Brain (organoid and tissue), 16 donors: ENCODE measurements at places on chromosomes 6 and 20. TPM values are rescaled to one million over a fixed set of nuclear protein-coding genes. Genes with fewer than 3 reads are reported as not detected.

GRCh38 chr6:129608886-129609537 lies 101.0 kb downstream of the ARHGAP18 start:
- DNase-seq = no peak

- peak; percentile 75 for DNase-seq
These were observed 2.6 kb downstream of the EPHA7 start for GRCh38 chr6:93416571-93417420.

DNA sequence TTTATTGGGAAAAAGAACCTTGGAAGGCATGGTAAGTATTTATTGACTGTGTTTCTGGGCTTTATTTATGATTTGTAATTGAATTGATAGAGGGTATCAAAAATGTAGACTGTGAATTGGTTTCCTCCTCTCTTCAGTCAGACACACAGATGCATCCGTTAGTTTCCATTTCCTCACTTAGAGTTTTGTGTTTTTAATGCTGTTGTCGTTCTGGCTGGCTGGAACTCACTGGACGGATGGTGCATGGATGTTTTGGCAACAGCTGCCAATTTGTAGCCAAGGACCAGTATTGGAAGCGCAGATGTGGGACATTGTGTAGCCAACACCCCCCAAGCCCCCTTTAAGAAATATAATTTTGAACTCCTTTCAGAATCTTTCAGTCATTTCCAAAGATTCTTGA lies 134.5 kb downstream of the JARID2 start:
- no peak for DNase-seq

- no peak for DNase-seq
These were observed 643 bp downstream of the SLA2 start for GRCh38 chr20:36645353-36645752.

DNA sequence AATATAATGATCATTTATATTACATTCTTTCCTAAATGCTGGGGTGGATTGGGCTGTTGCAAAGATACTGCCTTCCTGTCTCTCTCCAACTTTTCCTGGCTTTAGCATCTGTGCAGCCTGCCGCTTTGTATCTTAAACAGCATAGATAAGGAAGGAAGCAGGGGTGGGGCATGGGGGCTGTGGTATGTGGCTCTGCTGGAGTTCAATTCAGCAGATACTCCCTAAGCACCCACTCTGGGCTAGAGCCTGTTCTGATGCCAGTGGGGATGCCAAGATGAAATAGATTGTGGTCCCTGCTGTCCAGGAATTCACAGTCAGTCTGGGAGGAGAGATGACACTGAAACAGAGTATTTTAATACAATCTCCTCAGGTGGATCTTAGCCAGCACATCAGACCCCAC lies 56.8 kb downstream of the EIF2S2 start:
- DNase-seq = no peak

- no peak for DNase-seq
These were observed 13.8 kb downstream of the BMP7 start for GRCh38 chr20:57252559-57253162.

DNA sequence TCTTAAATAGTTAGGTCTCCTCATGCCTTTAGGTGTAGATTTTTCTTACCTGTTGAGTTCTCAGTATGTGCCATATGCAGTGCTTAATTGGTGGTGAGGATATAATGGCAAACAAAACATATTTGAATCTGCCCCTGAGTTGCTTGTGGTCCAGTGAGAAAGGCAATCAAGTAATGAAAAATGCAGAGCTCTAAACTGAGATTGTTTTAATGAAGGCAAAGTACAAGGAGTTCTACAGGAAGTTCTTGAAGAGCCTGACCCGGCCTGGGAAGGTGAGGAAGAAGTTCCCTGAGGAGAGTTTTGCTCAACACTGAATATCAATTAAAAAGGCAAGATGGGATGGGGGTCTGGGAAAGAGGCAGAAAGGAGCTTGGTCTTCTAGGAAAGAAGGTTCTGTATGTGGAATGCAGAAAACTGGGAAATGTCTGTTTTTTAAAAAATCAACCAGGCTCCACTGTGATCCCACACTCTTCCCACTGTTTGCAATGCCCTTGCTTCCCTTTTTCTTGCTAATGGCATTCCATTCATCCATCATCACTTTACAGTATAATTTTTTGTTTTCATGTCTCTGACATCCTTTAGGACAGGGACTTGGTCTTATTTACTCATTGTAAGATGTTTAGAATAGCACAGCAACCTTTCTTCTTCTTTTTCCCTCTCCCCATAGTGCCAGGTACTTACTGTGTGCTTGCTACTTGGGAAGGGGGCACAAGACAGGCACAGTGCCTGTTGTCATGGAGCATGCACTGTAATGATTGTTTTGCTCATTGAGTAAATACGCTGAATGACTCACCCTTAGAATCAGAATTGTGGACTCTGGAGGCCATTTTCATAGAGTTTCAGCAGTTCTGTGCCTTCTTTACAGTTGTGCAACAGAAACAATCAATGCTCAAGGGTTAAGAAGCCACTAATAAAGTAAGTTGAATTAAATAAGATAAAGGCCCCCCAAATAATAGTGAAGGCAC lies 64.3 kb downstream of the ANKS1A start:
- no peak for DNase-seq

GRCh38 chr6:126773112-126773805 lies 345.2 kb upstream of the RSPO3 start:
- no peak for DNase-seq

DNA sequence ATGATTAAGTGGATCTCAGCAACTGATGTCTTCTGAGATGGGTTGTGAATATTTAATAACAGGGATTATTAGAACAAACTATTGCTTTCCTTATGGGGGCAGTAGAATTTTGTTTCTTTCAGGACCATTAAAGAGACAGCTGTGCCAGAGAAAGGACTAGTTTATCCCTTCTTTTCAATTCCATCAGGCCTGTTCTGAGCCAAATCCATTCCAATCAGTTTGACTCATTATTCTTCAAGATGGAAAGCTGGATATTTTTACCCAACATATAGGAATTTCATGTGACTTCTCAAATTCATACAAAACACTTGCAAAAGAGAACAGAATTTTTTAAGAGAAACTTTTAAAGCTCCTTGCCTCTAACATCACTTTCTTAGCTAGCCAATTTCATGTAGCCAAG lies 722.0 kb upstream of the FLRT3 start:
- DNase-seq = no peak

GRCh38 chr6:88238065-88238464 lies 71.9 kb upstream of the CNR1 start:
- DNase-seq = no peak

GRCh38 chr20:24987244-24987643 lies 5.3 kb downstream of the APMAP start:
- no peak for DNase-seq

DNA sequence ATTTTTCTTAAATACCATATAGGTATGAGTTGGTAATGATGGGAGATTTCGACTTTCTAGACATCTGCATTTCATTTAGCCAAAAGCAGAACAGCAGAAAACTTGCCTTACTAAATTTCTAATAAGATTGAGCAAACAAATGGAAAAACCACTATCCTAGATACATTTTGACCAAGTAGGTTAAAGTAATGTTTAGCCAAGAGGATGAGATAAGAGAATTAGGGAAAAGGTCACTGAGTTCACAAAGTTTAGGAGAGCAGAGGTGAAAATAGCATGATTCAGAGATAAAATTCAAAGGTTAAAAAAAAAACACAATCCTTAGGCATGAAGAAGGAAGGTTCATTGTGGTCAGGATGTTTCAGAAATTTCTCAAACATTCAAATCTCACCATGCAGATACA lies 450.3 kb downstream of the CD83 start:
- DNase-seq = no peak

- no peak for DNase-seq
These were observed 28.9 kb upstream of the ASF1A start for GRCh38 chr6:118865100-118865391.

- no peak for DNase-seq
These were observed 213.7 kb downstream of the SYNE1 start for GRCh38 chr6:152423216-152424103.

- no peak for DNase-seq
These were observed 277.1 kb upstream of the ECI2 start for GRCh38 chr6:4412488-4412887.

GRCh38 chr20:2132461-2132901 lies 30.9 kb downstream of the STK35 start:
- no peak for DNase-seq

DNA sequence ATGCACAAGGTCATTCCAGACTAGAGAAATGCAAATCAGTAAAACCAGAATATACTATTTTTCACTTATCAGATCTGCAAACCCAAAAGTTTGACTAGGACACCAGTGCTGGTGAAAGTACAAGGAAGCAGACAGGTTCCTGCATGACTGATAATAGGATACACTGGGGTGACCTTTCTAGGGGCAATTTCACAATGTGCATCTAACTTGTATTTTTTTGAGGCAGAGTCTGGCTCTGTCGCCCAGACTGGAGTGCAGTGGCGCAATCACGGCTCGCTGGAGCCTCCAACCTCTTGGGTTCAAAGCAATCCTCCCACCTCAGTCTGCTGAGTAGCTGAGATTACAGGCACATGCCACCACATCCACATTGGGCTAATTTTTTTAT lies 11.4 kb downstream of the COMMD7 start:
- no peak for DNase-seq

DNA sequence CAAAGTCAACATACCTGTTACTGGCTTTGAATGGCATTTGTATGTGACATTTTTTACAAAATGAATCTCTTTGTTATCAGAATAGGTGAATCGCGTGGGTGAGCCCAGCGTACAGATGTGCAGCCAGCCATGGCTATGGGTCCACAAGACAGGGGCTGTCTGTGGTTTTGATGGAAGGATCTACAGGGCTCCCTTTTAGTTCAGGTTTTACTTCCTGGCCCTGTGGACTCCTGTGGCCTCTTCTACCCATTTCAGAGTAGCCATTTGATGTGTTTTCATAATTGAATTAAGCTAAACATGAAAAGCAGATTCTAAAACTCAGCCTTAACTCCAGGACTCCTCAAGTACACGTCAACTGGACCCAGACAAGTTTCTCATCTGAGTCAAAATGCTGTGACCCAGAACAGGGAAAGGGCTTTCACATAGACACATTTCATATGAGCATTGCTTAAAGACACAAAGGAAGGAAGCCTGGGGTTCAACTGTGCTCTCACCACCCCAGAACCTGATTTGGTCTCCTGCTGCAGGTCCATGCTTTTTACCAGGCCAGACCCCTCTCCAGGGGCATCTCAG lies 105.3 kb upstream of the NAA20 start:
- DNase-seq = no peak

GRCh38 chr6:80173411-80173810 lies 66.9 kb downstream of the BCKDHB start:
- DNase-seq = no peak

- no peak for DNase-seq
These were observed 85.6 kb downstream of the MRPL14 start for GRCh38 chr6:44041461-44042260.

The PAK5 gene
- polyA plus RNA-seq = 7.2 TPM

The ACTL10 gene
- polyA plus RNA-seq = 1.4 TPM

The PHACTR3 gene
- polyA plus RNA-seq = 28.5 TPM

The MATN4 gene
- 0.20 TPM for polyA plus RNA-seq

The DIDO1 gene
- polyA plus RNA-seq = 47.3 TPM

The LAMA2 gene
- 2.5 TPM for polyA plus RNA-seq

The ZSCAN23 gene
- polyA plus RNA-seq = 2.4 TPM

The CDH4 gene
- 5.2 TPM for polyA plus RNA-seq

The PDYN gene
- polyA plus RNA-seq = 1.0 TPM

The GTSF1L gene
- polyA plus RNA-seq = not detected

The CLIC1 gene
- polyA plus RNA-seq = 424 TPM

The CDYL gene
- polyA plus RNA-seq = 27.8 TPM

The DUSP15 gene
- polyA plus RNA-seq = 7.0 TPM

The MAP7 gene
- polyA plus RNA-seq = 40.4 TPM

The LY6G6D gene
- not detected for polyA plus RNA-seq

The ZC2HC1B gene
- not detected for polyA plus RNA-seq
